Forelimb muscle (tissue), 1 donor: ENCODE measurements at places on chromosomes 1 and 21. TPM values are rescaled to one million over a fixed set of nuclear protein-coding genes. Genes with fewer than 3 reads are reported as not detected.

- DNase-seq: no peak
These were observed 4.0 kb upstream of the WNT3A start for GRCh38 chr1:228002792-228003191.

GSTM4 gene
- 25.1 TPM for polyA plus RNA-seq

DNA sequence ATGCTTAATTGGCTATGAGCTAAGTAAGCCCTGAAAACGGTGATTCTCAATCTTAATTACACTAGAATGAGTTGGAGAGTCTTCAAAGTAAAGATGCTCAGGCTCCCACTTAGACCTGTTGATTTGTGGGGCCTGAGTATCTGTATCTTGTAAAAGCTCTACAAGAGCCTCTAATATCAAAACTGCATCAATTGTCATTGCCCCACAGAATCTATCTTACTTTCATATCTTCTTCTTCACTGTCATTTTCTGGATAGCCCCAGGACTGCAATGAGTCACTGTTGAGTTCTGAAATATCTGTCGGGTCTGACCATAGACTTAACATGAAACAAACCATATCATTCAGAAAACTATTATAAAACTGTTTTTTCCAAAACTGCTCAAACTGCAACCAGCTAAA is 102.8 kb upstream of the SERTAD4 start:
- DNase-seq: no peak

CFHR2 gene
- not detected for polyA plus RNA-seq

GRCh38 chr1:94940738-94941137 is 13.8 kb upstream of the CNN3 start:
- DNase-seq: no peak

DNA sequence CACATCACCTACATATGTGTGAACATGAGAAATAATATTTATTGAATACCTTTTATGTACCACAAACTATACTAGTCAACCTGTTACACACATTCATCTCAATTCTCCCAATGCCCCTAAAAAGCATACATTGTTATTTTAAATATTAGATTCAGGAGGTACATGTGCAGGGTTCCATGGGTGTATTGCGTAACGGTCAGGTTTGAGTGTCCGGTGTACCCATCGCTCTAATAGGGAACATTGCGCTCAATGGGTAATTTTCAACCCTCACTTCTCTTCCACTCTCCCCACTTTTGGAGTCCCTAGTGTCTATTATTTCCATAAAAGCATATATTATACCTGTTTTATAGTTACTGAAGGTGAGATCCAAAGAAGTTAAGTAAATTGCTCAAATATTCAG is 82.0 kb downstream of the IFI44 start:
- DNase-seq: no peak

GRCh38 chr1:55140546-55140983 is 74.6 kb downstream of the USP24 start:
- peak; percentile 78 for DNase-seq

GRCh38 chr1:67555461-67556296 is 125.5 kb upstream of the SERBP1 start:
- DNase-seq: no peak
